Caki2 (cell line): ENCODE measurements at places on chromosomes 5 and 9. TPM values are rescaled to one million over a fixed set of nuclear protein-coding genes. Genes with fewer than 3 reads are reported as not detected.
A peak's percentile ranks its signal among the peaks of the same experiment; 100 is the strongest.

Gene BNC2
- total RNA-seq, result 0.12 and 1.3 TPM in 2 replicates

- DNase-seq, result no peak
Observed at GRCh38 chr9:5140151-5140550, 45.3 kb downstream of the INSL6 start.

Gene NLN
- total RNA-seq, result 51.3 and 61.0 TPM in 2 replicates

GRCh38 chr9:89179895-89180734 is 1.5 kb upstream of the SHC3 start:
- DNase-seq, result peak; percentile 93

Gene FRMD3
- total RNA-seq, result 0.58 and 2.0 TPM in 2 replicates

DNA sequence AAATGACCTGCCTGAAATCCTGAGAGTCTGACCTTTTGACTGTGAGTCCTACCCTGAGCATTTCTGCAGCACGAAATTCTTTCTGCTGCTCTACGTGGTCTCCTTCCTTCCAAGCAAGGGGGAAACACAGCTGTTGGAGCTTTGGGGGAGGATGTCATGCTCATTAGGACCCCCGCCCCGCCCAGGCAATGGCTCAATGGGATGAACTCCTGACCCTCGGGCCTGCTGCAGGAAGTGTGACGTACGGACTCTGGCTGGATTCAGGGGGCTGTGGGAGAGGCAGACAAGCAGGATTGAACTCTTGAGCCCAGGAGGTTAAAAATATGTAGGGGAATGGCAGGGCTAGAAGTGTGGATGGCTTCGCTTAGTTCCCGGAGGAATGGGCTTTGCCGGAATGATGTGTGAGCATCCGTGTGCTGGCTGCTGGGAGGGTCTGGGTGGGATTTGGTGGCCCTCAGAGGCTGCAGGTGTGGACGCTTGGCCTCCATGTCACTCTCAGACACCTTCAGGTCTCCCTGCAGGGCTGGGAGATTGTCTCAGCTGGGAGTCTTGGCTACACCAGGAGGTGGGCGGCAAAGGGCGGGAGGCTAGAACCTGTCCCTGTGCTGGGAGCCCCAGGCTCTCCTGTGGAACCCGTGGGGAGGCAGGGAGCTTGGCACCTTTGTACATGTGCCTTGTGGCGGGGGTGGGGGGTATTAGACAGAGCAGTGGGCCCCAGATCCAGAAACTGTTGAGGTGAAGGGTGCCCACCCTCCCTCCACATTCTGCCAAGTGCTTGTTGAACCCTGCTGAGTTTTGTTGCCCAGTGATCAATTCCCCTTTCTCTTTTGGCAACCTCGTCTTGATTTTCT is 26.3 kb downstream of the STC2 start:
- no peak for DNase-seq

DNA sequence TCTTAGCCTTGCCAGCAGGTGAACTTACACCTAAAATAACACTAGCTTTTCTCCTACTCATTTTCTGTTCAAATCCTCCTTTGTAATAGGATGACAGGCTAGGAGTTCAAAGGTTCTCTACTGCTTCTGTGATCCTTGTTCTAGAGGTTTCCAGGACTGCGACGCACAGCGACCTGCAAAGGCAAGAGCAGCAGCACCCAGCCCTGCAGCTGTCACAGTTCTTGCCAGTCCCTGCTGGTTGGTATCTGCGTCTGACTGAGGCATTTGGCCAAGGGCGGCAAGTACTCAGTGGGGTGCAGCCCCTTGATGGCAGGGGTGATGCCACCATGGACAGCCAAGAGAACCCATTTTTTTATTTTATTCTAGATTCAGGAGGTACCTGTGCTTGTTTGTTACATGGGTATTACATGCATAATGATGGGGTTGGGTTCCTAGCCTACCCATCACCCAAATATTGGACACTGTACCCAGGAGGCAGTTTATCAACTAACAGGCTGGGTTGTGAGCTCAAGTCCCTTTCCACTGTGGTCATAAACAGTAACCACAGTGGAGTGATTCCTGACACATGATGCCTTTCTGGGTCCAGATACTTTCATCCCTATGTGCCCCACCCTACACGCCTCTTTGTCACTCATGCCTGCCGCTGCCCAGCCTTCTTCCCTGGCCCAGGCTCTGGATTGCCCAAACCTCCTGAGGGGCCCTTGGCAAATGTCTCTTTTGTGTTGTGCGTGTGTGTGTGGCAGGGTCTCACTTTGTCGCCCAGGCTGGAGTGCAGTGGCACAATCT is 111.0 kb downstream of the GAPVD1 start:
- DNase-seq, result no peak

DNA sequence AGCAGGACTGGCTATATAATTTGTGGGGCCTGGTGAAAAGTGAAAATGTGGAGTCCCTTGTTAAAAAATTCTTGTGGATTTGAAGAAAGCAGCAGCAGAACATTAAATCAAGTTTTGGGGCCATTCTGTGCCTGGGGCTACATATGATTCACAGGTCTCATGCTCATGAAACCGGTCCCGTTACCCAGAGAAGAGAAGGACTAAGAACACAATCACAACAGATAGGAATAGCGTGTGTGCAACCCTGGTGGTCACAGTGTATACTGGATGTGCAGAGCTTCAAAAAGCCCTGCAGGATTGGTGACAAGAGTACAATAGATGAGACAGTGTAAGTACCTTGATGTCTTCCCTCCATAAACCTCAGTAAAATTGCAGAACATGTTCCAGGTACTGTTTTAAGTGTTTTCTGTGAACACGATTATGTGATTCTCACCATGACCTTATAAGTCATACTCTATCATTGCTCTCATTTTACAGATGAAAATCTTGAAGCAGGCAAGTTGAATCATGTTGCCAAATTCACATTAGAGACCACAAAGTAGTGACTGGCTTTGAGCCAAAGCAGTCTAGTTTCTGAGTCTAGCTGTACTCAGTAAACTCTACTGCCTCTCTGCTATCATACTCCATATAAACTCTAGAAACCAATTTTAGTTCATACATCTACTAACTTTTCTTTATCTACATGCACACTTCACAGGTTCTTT is 636.5 kb downstream of the TAF11L14 start:
- no peak for DNase-seq

DNA sequence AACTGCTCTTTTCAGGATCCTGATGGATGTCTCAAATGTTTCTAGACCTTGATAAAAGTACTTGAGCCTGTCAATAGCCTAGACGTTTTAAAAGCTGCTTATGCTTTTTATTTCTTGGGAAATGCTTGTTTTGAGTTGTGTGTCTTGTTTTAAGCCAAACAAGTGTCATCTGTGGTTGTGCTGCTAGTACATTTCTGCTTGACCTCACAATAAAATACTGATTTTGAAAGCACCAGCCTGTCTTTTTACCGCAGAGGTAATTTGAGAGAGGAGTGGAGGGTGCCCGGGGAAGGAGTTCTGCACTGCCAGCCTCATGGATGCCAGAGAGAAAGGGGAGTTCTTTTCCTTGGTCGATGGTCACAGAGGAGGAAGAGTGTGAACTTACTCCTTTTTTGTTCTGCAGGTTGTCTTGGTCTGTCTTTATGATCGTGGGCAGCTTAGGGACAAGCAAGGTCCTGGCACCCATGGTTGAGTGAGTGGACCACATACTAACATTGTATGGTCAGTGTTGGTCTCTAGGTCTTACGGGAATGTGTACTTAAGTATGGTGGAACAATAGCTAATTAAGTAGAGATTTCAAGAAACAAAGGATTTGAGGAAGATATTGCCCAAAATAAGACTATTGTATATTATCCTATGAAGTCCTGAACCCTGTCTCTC is 61.0 kb downstream of the TRIO start:
- DNase-seq, result no peak

DNA sequence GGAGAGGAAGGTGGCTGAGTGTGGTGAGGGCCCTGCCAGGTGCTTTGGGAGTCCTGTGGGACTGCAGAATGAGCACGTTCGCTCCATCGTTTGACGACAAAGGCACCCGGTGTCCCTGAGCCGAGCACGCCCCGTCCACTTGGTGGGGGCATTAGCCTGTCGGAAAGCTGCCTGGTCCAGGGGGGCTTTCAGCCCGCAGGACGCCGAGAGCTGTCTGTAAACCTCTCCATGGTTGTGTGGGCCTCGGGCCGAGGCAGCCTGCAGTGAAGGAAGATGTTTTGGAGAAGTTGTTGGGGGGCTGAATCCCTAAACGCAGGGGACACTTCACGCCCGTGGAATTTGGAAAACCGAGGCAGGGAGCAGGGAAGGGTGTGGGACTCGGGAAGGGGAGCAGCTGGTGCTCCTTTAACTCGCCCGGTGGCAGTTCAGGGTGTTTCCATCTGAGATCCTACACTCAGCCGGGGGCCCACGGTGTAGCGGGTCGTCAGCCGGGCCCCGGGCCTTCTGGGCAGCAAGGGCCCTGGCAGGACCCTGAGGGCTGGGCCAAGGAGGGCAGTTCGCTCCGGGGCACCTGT is 53.8 kb downstream of the MRPL36 start:
- no peak for DNase-seq

DNA sequence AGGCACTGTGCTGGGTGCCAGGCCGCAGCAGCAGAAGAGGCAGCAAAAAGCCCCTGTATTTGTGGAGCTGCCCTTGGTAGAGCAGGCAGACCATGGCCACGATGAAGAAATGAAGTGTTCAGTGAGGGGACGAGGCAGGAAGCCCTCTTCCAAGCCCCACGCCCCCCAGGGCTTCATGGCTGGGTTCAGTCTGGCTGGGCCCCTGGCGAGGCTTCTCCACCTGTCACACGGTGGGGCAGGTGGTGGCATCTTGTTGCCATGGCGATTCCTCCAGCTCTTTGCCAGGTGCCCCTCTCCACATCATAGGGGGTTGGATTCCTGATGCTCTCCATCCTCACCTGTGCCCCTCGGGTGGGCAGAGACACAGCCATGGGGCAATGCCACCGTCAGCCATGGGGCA is 21.5 kb downstream of the ADGRD2 start:
- no peak for DNase-seq

GRCh38 chr9:127626752-127627493 is 14.8 kb downstream of the STXBP1 start:
- no peak for DNase-seq

- DNase-seq, result no peak
Observed at GRCh38 chr5:139461698-139462097, 845 bp downstream of the ECSCR start.

GRCh38 chr9:98311541-98311940 is 56.1 kb upstream of the TBC1D2 start:
- no peak for DNase-seq

GRCh38 chr5:52007230-52007858 is 624.1 kb downstream of the ISL1 start:
- peak; percentile 17 for DNase-seq
